ENCODE measurements at places on chromosomes 1 and 21.

GRCh38 chr1:207454046-207454964, at the start of gene CR2:
Gene CR2 (plus strand): TSS chr1:207454328. CDS start chr1:207454419, 91 bp downstream.
- no peak for DNase-seq
- no peaks in the 10 kb centered on the region for H3K36me3 ChIP-seq
- peaks cover 45% of the 10 kb centered on the region for H3K27me3 ChIP-seq
- peaks cover 6% of the 10 kb centered on the region for H3K4me1 ChIP-seq

- peaks cover 45% of the 10 kb centered on the region for H3K27me3 ChIP-seq
- no peaks in the 10 kb centered on the region for H3K4me1 ChIP-seq
- no peak for DNase-seq
- no peak overlapping the region for H3K4me3 ChIP-seq
- no peaks in the 10 kb centered on the region for H3K36me3 ChIP-seq
- H3K27ac ChIP-seq: no peak overlapping the region
These were observed 79.4 kb upstream of the USH2A start for GRCh38 chr1:216502528-216503162.

- H3K27me3 ChIP-seq: no peaks in the 10 kb centered on the region
- DNase-seq: no peak
- peaks cover 6% of the 10 kb centered on the region for H3K4me1 ChIP-seq
- H3K27ac ChIP-seq: no peak overlapping the region
- peaks cover 11% of the 10 kb centered on the region for H3K36me3 ChIP-seq
These were observed 10.7 kb upstream of the PHTF1 start for GRCh38 chr1:113770031-113770430.

GRCh38 chr1:61742620-61743430, 545 bp downstream of the PATJ start:
- peaks cover 39% of the 10 kb centered on the region for H3K4me1 ChIP-seq
- H3K4me3 ChIP-seq: peak overlapping the region; percentile 77
- H3K27me3 ChIP-seq: no peaks in the 10 kb centered on the region
- no peak for DNase-seq
- H3K36me3 ChIP-seq: no peaks in the 10 kb centered on the region

GRCh38 chr1:182279302-182279701, 112.3 kb downstream of the GLUL start:
- H3K36me3 ChIP-seq: no peaks in the 10 kb centered on the region
- H3K4me1 ChIP-seq: no peaks in the 10 kb centered on the region
- peaks cover 2% of the 10 kb centered on the region for H3K27me3 ChIP-seq
- DNase-seq: no peak
- no peak overlapping the region for H3K27ac ChIP-seq

DNA sequence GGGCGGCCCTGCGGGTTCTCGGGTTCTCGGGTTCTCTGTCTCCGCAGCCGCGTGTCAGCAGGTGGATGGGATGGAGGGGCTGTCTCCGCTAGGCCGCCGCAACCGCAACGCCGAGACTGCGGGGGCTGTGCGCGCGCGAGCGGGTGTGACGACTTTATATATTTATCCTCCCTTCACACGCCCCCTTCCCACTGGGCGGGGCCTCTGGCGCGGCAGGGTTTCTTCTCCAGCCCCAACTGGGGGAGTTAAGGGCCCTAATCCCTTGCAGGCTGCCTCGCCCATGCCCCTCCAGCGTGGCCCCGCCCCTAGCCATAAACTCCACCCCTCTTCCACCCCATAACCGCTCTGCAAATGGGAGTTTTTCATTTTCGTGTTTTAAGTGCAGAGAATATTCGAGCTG, 3.4 kb downstream of the IGSF21 start:
- H3K4me3 ChIP-seq: no peak overlapping the region

- H3K36me3 ChIP-seq: peaks cover 10% of the 10 kb centered on the region
- H3K4me1 ChIP-seq: peaks cover 51% of the 10 kb centered on the region
These were observed 646 bp downstream of the IER5 start for GRCh38 chr1:181089017-181089675.

DNA sequence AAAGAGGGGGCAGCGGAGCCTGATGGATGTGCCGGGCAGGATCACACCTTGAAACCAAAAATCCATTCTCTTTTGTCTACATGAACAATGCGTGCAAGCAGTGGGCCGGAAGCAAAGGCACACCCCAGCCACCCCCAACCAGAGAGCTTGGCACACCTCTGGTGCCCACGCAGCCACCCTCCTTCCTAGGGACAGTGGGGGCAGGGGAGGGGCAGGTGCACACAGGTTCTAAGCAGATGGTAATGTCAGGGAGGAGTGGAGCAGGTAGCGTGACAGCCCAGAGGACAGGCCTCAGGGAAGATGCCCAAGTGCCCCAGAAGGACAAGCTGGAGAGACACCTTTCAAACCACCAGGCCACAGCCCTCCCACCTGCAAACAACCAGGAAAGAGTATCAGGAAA, 36.5 kb downstream of the SYF2 start:
- DNase-seq: no peak
- no peak overlapping the region for H3K27ac ChIP-seq
- H3K27me3 ChIP-seq: peaks cover 28% of the 10 kb centered on the region
- H3K4me1 ChIP-seq: peaks cover 11% of the 10 kb centered on the region

GRCh38 chr1:171177261-171177660, 7.8 kb upstream of the FMO2 start:
- no peaks in the 10 kb centered on the region for H3K27me3 ChIP-seq
- peaks cover 29% of the 10 kb centered on the region for H3K4me1 ChIP-seq
- no peak for DNase-seq
- no peak overlapping the region for H3K27ac ChIP-seq

GRCh38 chr21:46322351-46323226, 1.1 kb downstream of the C21orf58 start:
- H3K4me3 ChIP-seq: peak overlapping the region; percentile 91
- H3K27ac ChIP-seq: peak overlapping the region; percentile 89
- DNase-seq: no peak
- H3K36me3 ChIP-seq: no peaks in the 10 kb centered on the region
- peaks cover 43% of the 10 kb centered on the region for H3K4me1 ChIP-seq
- no peaks in the 10 kb centered on the region for H3K27me3 ChIP-seq

DNA sequence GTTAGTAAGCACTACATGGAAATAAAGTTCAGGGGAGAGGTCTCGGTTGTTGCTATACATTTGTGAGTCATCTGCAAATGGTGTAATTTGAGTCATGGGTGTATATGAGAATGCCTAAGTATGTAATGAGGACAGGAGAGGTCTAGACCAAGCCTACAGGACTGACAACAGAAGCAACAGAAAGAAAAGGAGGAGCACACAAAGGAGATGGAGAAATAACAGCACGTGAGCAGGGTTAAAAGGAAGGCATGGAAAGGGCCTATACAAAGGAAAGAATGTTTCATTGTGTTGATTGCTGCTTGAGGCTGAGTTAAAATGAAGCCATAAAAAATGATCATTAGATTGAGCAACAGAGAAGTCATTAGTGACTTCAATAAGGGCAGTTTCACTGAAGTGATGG, 28.0 kb upstream of the PRKAA2 start:
- H3K27me3 ChIP-seq: no peaks in the 10 kb centered on the region
- H3K4me3 ChIP-seq: no peak overlapping the region
- no peaks in the 10 kb centered on the region for H3K36me3 ChIP-seq
- no peak overlapping the region for H3K27ac ChIP-seq

GRCh38 chr1:168369655-168370054, 89.0 kb downstream of the TBX19 start:
- DNase-seq: no peak
- peaks cover 18% of the 10 kb centered on the region for H3K27me3 ChIP-seq
- H3K36me3 ChIP-seq: peaks cover 2% of the 10 kb centered on the region
- H3K27ac ChIP-seq: no peak overlapping the region

- no peak overlapping the region for H3K27ac ChIP-seq
- no peak overlapping the region for H3K4me3 ChIP-seq
- peaks cover 37% of the 10 kb centered on the region for H3K4me1 ChIP-seq
- no peaks in the 10 kb centered on the region for H3K36me3 ChIP-seq
- DNase-seq: no peak
These were observed 30.3 kb upstream of the ID3 start for GRCh38 chr1:23589585-23589986.

DNA sequence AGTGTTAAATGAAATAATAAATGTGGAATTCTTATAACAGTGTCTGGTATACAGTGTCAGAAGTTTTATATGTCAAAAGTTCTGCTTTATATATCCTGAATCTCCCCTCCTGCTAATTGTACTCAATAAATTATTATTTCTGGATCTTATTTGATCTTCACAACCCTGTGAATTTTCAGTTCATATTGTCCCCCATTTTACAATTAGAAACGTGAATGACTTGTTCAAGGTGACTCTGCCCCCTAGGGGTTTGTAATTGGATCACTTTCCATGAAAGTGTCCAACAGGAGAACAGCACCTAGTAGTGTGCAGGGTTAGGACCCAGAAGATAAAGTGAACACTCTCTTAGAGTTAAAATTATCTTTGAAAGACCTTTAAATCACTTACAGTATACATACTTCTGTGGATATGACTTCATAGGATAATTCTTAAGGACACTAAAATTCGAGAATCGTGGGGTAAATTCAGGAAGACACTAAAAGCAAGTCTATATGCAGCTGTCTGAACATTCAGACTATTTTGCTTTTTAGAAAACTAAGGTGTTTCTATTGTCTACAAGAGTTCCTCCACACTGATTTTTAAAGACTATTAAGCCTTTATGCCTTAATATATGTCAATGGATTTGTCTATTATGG, 4.5 kb upstream of the DDR2 start:
- no peak for DNase-seq
- no peak overlapping the region for H3K4me3 ChIP-seq
- H3K27me3 ChIP-seq: no peaks in the 10 kb centered on the region
- no peaks in the 10 kb centered on the region for H3K36me3 ChIP-seq

Measured in chondrocyte (in vitro differentiated cells).